ENCODE measurements at places on chromosomes 12 and 14. TPM values are rescaled to one million over a fixed set of nuclear protein-coding genes. Genes with fewer than 3 reads are reported as not detected.

GRCh38 chr14:54489318-54489683, 521 bp upstream of the GMFB start:
- no peak for DNase-seq
- H3K4me3 ChIP-seq, result peak overlapping the region; percentile 84
- H3K36me3 ChIP-seq, result no peaks in the 10 kb centered on the region
- H3K4me1 ChIP-seq, result peaks cover 12% of the 10 kb centered on the region
- H3K27me3 ChIP-seq, result no peaks in the 10 kb centered on the region

DNA sequence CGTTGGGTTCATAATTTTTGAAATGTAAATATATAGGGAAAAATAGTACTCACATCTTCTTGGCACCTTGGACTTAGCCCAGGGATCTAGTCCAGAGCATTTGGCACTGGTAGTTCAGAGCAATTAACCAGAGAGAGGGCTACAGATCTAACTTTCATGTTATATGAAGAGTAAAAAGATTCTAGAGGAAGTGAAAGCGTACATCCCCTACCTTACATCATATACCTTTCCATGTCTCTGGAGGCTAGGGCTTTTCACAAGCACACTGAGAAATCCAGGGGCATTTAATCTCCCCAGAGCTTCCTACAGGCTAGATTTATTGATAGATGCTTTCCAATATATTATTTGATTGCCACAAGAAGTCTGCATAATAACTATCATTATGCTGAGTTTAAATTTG, 687.5 kb upstream of the FBXO33 start:
- no peak for DNase-seq
- no peaks in the 10 kb centered on the region for H3K36me3 ChIP-seq
- no peaks in the 10 kb centered on the region for H3K4me1 ChIP-seq
- H3K27me3 ChIP-seq, result no peaks in the 10 kb centered on the region

- peaks cover 3% of the 10 kb centered on the region for H3K4me1 ChIP-seq
- no peak overlapping the region for H3K4me3 ChIP-seq
- H3K27ac ChIP-seq, result no peak overlapping the region
- no peaks in the 10 kb centered on the region for H3K27me3 ChIP-seq
Observed at GRCh38 chr14:26200687-26201086, 397.1 kb downstream of the NOVA1 start.

- no peak overlapping the region for H3K4me3 ChIP-seq
- no peak overlapping the region for H3K27ac ChIP-seq
- H3K27me3 ChIP-seq, result no peaks in the 10 kb centered on the region
- DNase-seq, result no peak
- H3K4me1 ChIP-seq, result no peaks in the 10 kb centered on the region
- no peaks in the 10 kb centered on the region for H3K36me3 ChIP-seq
Observed at GRCh38 chr12:18646286-18646890, 91.4 kb downstream of the PLCZ1 start.

DNA sequence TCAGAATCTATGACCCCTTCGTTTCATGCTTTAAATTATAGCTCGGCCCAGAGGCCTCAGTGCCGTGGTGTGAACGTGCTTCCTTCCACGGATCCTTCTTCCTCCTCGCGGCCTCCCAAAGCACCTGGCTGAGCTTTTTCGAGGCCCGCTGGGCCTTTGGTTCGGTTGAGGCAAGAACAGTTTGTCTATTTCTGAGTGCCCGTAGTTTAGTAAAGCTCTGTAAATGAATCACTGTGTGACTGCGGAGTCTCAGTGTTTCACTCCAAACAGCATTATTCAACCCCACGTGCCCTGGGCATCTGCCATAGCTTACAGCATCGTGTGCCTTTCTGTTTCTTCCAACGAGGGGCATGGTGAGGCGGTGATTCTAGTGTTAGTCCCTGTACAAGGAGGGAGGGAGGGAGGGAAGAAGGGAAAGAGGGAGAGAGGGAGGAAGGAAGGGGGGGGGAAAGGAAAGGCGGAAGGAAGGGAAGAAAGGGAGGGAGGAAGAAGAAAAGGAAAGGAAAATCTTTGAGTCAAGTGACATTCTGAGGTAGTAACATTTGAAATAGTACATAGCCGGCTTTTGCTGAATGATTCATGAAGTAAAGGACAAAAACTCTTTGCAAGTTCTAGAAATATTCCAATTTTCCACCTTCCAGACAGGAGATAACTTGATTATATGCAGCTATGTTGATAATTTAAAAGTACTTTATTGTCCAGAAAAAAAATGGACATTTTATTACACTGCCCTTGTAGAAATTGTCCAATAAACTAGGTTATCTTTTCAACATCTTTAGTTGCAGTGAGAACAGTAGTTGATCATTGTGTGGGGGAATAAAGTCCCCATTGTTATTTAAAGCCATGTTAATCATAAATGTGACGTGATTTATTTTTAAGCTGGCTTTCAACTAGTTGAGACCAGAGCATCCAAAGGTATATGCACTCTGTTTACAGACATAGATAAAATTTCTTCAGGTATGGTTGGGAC, 1.2 kb upstream of the TRIM9 start:
- H3K27ac ChIP-seq, result peak overlapping the region; percentile 32
- H3K27me3 ChIP-seq, result peaks cover 4% of the 10 kb centered on the region
- DNase-seq, result peak; percentile 53

DNA sequence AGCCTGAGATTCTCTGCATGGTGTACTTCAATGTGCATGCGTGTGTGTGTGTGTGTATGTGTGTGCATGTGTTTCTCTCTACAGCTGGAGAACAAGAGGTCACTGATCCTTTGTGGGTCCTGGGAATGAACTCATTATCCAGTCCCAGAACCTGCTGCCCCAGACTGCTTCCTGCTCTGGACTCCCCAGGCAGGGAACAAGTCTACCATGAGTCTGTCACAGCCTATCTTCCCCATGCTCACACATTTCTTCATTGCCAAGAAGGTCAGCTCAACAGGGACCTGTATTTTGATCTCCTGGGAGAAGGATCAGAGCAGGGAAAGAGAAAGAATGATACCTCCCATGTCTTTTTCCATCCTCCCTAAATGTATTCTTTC, 2.9 kb upstream of the AGAP2 start:
- peaks cover 9% of the 10 kb centered on the region for H3K4me1 ChIP-seq
- peaks cover 3% of the 10 kb centered on the region for H3K36me3 ChIP-seq
- no peak overlapping the region for H3K27ac ChIP-seq
- no peak overlapping the region for H3K4me3 ChIP-seq
- no peak for DNase-seq

DNA sequence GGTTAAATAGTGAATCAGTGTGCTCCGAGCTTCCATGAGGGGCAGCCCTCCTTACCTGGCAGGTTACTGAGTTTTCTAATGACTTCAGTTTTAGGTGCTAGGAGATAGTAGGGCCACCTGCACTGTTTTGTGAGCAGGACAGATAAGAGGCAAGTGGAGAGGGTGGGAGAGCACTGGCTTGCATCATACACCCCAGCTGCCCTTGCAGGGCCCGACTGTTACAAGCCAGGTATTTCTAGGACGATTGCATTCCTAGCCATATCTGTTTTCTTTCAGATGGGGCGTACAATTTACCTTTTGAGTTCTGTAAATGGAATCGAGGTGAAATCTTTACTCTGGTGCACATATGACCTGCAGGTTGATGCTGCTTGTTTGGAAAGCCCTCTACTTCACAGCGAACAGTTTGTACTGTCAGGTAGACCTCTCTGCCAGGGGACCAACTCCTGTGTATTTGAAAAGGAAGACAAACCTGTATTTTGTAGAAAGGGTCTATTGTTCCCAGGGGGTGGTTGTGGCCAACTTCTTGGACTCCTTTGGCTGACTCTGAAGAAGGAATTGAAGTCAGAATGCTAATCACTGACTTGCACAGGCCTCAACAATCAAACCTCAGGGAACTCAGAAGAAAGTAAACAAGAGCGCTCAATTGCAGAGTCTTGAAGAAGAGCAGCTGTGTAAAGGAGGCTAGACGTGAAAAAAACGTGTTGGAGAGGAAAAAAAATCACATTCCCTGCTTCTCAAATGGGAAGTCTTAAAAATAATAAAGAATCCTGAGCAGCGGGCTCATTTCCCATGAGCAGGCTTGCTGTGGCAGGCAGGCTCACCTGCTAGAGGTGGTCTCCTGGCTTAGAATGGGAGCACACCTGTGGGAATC, 57.3 kb downstream of the ETV6 start:
- H3K27ac ChIP-seq, result no peak overlapping the region
- DNase-seq, result no peak
- no peaks in the 10 kb centered on the region for H3K27me3 ChIP-seq
- no peaks in the 10 kb centered on the region for H3K36me3 ChIP-seq
- no peaks in the 10 kb centered on the region for H3K4me1 ChIP-seq

DNA sequence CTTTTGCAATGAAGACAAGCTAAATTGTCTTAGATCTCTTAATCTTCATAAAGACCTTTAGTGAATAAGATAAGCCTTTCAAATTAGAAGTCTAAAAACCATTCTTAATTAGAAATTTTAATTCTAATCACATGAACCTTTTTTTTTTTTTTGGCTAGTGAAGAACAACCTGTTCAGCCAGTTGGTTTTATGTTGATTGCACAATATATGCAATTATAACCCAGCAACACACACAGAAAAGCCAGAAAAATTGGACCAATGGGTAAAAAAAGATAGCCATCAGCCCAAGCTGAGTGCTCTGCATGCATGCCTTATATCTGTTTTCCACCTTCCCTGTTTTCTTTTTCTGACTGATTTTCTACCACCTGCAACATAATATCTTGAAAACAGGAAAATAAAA, 252.2 kb downstream of the SYT10 start:
- no peaks in the 10 kb centered on the region for H3K27me3 ChIP-seq
- H3K36me3 ChIP-seq, result no peaks in the 10 kb centered on the region
- H3K4me3 ChIP-seq, result no peak overlapping the region
- H3K27ac ChIP-seq, result no peak overlapping the region
- H3K4me1 ChIP-seq, result no peaks in the 10 kb centered on the region

GRCh38 chr12:73106296-73106695, 834.1 kb downstream of the TRHDE start:
- no peaks in the 10 kb centered on the region for H3K4me1 ChIP-seq
- H3K36me3 ChIP-seq, result no peaks in the 10 kb centered on the region
- peaks cover 2% of the 10 kb centered on the region for H3K27me3 ChIP-seq
- no peak overlapping the region for H3K4me3 ChIP-seq

- no peaks in the 10 kb centered on the region for H3K36me3 ChIP-seq
- DNase-seq, result no peak
- peaks cover 17% of the 10 kb centered on the region for H3K4me1 ChIP-seq
Observed at GRCh38 chr14:89269404-89269803, 147.6 kb downstream of the FOXN3 start.

DNA sequence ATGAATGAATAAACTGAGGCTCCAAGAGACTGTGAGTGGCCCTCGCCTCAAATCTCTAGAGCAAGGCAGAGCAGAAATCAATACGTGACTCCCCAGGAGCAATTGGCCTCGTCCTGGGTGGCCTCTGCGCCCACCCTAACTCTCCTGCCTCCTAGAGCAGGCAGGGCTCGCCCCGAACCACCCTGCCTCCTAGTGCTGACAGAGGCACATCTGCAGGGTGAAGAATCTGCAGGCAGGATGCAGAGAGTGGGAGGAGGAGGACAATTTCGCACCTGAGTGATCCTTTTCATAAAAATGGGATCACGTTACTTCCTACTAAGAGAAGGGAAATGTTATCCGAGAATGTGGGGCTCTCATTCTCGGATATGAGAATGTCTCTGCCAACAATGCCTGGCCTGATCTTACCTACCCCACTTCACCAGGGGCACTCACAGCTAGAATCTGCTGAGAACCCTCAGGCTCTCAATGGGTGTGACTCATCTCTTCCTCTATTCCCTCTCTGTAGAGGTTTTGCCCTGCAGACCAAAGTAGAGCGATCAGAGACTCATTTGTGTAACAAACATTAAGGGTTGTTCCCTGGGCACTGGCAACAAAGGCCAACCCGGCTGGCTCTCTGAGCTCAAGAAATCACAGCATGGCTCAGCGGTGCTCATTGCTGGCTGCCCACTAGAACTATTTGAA, 61.7 kb upstream of the BCL2L14 start:
- no peak overlapping the region for H3K27ac ChIP-seq
- H3K36me3 ChIP-seq, result no peaks in the 10 kb centered on the region
- no peak overlapping the region for H3K4me3 ChIP-seq
- DNase-seq, result no peak
- H3K27me3 ChIP-seq, result no peaks in the 10 kb centered on the region
- peaks cover 6% of the 10 kb centered on the region for H3K4me1 ChIP-seq

- H3K4me3 ChIP-seq, result no peak overlapping the region
- H3K4me1 ChIP-seq, result no peaks in the 10 kb centered on the region
Observed at GRCh38 chr12:131794573-131794972, 33.6 kb upstream of the MMP17 start.

- H3K4me1 ChIP-seq, result no peaks in the 10 kb centered on the region
- no peak overlapping the region for H3K4me3 ChIP-seq
- H3K27me3 ChIP-seq, result no peaks in the 10 kb centered on the region
Observed at GRCh38 chr14:90508536-90509254, 111.9 kb downstream of the CALM1 start.

GRCh38 chr12:108374596-108375320, 35.6 kb upstream of the CMKLR1 start:
- no peaks in the 10 kb centered on the region for H3K27me3 ChIP-seq
- no peaks in the 10 kb centered on the region for H3K4me1 ChIP-seq

DNA sequence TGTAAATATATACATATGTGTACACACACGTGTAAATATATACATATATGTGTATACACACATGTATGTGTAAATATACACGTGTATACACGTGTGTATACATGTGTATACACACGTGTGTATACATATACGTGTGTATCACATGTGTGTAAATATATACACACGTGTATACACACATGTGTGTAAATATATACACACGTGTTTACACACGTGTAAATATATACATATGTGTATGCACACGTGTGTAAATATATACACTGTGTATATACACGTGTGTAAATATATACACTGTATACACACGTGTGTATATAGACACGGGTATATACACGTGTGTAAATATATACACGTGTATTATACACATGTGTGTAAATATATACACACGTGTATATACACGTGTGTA, 71.7 kb downstream of the RPAP3 start:
- no peaks in the 10 kb centered on the region for H3K27me3 ChIP-seq
- DNase-seq, result no peak
- no peaks in the 10 kb centered on the region for H3K36me3 ChIP-seq
- H3K4me3 ChIP-seq, result no peak overlapping the region
- H3K4me1 ChIP-seq, result no peaks in the 10 kb centered on the region
- no peak overlapping the region for H3K27ac ChIP-seq

GRCh38 chr12:34097213-34097612, 74.9 kb downstream of the ALG10 start:
- no peaks in the 10 kb centered on the region for H3K27me3 ChIP-seq
- no peak overlapping the region for H3K27ac ChIP-seq
- no peak overlapping the region for H3K4me3 ChIP-seq

- H3K27me3 ChIP-seq, result no peaks in the 10 kb centered on the region
- no peak overlapping the region for H3K4me3 ChIP-seq
- no peak for DNase-seq
Observed at GRCh38 chr12:120817559-120818330, 86.4 kb downstream of the SPPL3 start.

WNT1 gene
- not detected for total RNA-seq

NT5DC3 gene
- total RNA-seq, result 7.8 TPM

TC2N gene
- total RNA-seq, result 39.7 TPM

SLC17A8 gene
- 0.16 TPM for total RNA-seq

STON2 gene
- total RNA-seq, result 86.6 TPM

ZDHHC22 gene
- not detected for total RNA-seq

HOMEZ gene
- 14.8 TPM for total RNA-seq

All from kidney (tissue), 22 donors.